ENCODE measurements at places on chromosomes 5 and 9. TPM values are rescaled to one million over a fixed set of nuclear protein-coding genes. Genes with fewer than 3 reads are reported as not detected.

DNA sequence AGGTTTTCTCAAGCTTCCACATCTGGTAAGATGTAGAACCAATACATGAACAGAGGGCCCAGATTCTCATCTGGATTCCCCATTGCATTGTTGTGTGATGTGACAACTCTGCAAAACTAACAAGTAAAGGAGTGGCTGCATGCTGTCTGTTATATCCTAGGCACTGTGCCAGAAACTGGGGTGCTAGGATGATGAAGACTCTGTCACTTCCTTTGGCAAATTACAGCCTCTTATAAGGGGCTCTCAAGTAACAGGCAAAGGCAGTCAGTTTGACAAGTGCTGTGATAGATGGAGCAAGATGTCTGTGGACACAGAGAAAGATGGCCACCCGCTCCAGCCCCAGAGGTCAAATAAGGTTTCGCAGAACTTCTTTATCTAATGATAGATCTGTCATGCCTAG, 115.7 kb downstream of the PAPPA start:
- H3K27me3 ChIP-seq = no peaks in the 10 kb centered on the region
- peaks cover 5% of the 10 kb centered on the region for H3K36me3 ChIP-seq
- H3K27ac ChIP-seq = no peak overlapping the region
- peaks cover 19% of the 10 kb centered on the region for H3K4me1 ChIP-seq
- no peak overlapping the region for H3K4me3 ChIP-seq

The MYORG gene
- total RNA-seq = 6.9 TPM

DNA sequence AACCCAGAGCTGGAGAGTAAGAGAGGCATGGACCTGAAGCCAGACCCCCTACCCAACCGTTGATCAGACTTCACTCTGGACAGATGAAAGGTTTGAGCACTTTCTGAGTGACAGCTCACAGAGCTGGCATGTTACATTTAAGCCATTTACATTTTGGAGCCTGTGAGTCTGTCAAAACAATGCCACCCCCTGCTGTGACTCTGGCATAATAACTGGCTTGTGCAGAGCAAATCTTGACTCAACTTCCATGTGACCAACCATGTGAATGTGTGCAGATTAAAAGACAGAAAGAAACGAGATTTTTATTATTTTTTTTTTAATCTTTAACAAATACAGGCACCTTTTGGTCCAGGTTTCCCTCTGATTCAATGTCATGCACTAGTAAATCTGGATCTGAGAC, 48.5 kb downstream of the MFAP3 start:
- no peak overlapping the region for H3K4me3 ChIP-seq
- no peak for DNase-seq
- no peak overlapping the region for H3K27ac ChIP-seq
- H3K36me3 ChIP-seq = no peaks in the 10 kb centered on the region
- no peaks in the 10 kb centered on the region for H3K27me3 ChIP-seq

The RLN1 gene
- total RNA-seq = 0.53 TPM

DNA sequence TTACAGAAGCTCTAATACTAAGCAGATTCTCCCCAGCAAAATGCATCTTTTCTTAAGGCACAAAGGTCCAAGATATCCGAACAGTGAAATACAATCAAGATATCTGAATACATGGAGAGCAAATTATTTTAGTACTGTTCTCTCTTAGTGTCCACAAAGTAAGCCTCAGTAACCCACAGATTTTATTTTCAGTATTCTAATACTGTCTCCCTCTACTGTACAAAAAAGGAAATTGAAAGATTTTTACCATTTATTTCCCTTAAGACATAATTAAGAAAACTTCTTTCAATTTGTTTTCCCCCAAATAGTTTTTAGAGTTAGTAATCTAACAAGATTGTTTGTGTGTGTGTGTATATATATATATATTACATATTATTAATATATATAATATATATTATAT, 24.7 kb upstream of the NOL6 start:
- no peaks in the 10 kb centered on the region for H3K36me3 ChIP-seq
- H3K4me1 ChIP-seq = peaks cover 3% of the 10 kb centered on the region
- no peak for DNase-seq

- H3K4me1 ChIP-seq = peaks cover 7% of the 10 kb centered on the region
- H3K4me3 ChIP-seq = no peak overlapping the region
- no peaks in the 10 kb centered on the region for H3K27me3 ChIP-seq
These were observed 134.1 kb upstream of the RAPGEF1 start for GRCh38 chr9:131873891-131874440.

- no peaks in the 10 kb centered on the region for H3K36me3 ChIP-seq
- H3K27me3 ChIP-seq = no peaks in the 10 kb centered on the region
- no peak for DNase-seq
- H3K4me1 ChIP-seq = no peaks in the 10 kb centered on the region
- H3K27ac ChIP-seq = no peak overlapping the region
These were observed 15.1 kb upstream of the ACSL6 start for GRCh38 chr5:132026516-132027008.

DNA sequence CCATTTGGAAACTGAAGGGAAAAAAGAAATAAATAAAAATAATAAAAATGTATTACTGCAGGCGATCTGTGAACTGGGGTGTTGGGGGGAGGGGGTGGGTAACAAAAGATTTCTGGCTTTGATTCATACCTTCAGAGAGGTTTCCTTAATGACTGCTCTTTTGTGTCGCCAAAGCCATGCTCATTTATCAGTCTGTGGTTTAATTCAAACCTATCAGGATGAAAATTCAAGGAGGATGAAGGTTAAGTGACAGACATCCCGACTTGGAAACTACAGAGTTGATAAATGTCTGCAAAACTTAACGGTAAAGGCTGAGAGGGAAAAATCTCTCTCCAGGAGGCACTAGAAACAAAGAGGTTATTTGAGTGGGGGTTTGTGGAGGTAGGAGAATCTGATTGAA, 278.2 kb downstream of the PSAT1 start:
- DNase-seq = peak; percentile 29
- no peaks in the 10 kb centered on the region for H3K27me3 ChIP-seq
- H3K27ac ChIP-seq = no peak overlapping the region
- no peaks in the 10 kb centered on the region for H3K4me1 ChIP-seq
- no peak overlapping the region for H3K4me3 ChIP-seq
- H3K36me3 ChIP-seq = no peaks in the 10 kb centered on the region

The TMEM252 gene
- not detected for total RNA-seq

- no peak for DNase-seq
- no peaks in the 10 kb centered on the region for H3K27me3 ChIP-seq
- no peaks in the 10 kb centered on the region for H3K4me1 ChIP-seq
- no peak overlapping the region for H3K27ac ChIP-seq
- no peaks in the 10 kb centered on the region for H3K36me3 ChIP-seq
These were observed 26.3 kb downstream of the STARD4 start for GRCh38 chr5:111486055-111486454.

GRCh38 chr5:128441165-128441564, 96.9 kb downstream of the FBN2 start:
- H3K4me3 ChIP-seq = no peak overlapping the region
- no peaks in the 10 kb centered on the region for H3K27me3 ChIP-seq
- H3K4me1 ChIP-seq = peaks cover 8% of the 10 kb centered on the region
- DNase-seq = no peak
- no peaks in the 10 kb centered on the region for H3K36me3 ChIP-seq

The CA9 gene
- not detected for total RNA-seq

The NSG2 gene
- 0.38 TPM for total RNA-seq

DNA sequence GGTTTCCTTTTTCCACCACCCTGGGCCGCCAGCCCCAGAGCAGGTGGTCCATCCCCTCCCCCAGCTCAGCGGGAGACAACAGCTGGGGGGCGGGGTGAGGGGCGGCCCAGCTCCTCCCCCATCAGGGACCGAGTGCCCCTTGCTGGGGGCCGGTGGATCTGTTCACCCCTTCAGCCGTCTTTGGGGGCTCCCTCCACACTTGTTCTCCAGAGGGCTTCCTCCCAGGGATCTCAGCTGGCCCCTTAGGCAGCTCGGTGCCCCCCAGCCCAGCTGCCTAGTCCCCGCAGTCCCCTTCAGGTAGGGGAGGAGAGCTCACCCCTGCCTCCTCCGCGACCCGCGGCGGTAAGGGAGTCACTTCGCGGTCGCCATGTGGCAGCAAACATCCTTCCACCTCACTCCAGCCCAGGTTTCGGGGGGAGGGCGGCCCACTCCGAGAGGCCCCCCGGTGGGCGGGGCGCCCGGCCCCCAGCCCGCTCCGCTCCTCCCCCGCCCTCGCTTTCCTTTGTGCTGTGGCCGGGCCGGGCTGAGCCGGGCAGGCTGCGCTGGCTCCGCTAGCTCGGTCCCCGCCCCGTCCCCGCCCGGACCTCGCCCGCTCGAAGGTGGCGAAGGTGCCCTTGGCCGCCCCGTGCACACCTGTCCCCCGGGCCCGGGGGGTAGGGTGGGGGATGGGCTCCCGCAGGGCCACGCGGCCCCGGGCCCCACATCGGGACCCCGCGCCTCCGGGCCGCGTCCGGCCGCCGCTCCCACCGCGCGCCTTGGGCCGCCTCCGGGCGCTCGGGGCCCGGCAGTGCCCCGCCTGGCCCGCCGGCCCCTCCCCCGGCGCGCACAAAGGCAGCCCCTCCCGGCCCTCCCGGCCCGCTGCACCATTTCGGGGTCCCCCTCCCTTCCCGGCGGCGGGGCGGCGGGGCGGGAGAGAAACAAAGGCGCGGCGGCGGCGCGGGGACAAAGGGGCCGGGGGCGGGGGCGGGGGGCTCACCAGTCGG, 683 bp downstream of the DBN1 start:
- H3K27ac ChIP-seq = peak overlapping the region; percentile 81
- DNase-seq = no peak
- H3K4me1 ChIP-seq = peaks cover 62% of the 10 kb centered on the region
- H3K4me3 ChIP-seq = peak overlapping the region; percentile 75
- peaks cover 11% of the 10 kb centered on the region for H3K36me3 ChIP-seq

The LECT2 gene
- total RNA-seq = not detected

The SLC1A3 gene
- total RNA-seq = 20.9 TPM

DNA sequence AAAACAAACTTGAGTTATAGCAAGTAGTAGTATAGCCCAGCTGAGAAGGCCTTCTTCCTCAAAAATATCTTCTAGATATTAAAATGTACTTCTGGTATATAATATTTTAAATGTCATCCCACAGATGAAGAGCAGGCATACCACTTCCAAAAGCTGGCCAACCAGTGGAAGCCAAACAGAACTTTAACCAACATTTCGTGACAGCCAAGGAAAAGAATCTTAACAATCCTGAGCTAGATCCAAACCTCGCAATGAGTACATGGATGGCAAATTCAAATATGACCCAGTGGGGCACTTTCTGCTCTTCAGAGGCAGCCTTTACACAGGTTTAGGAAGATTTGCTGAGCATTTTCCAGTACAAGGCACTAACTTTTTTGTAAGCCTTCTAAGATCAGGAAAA, 91.8 kb upstream of the ACO1 start:
- no peak for DNase-seq
- no peak overlapping the region for H3K27ac ChIP-seq
- no peaks in the 10 kb centered on the region for H3K36me3 ChIP-seq
- H3K4me1 ChIP-seq = no peaks in the 10 kb centered on the region
- no peak overlapping the region for H3K4me3 ChIP-seq

The KCNIP1 gene
- 0.45 TPM for total RNA-seq

GRCh38 chr5:150179019-150179620, 10.7 kb upstream of the SLC6A7 start:
- H3K4me1 ChIP-seq = peaks cover 14% of the 10 kb centered on the region
- no peak for DNase-seq
- H3K36me3 ChIP-seq = no peaks in the 10 kb centered on the region
- H3K27me3 ChIP-seq = peaks cover 4% of the 10 kb centered on the region
- no peak overlapping the region for H3K27ac ChIP-seq

The CDC20B gene
- 0.11 TPM for total RNA-seq

GRCh38 chr9:19720377-19720776, 68.5 kb downstream of the SLC24A2 start:
- peak; percentile 6 for DNase-seq
- H3K4me1 ChIP-seq = no peaks in the 10 kb centered on the region
- H3K4me3 ChIP-seq = no peak overlapping the region
- H3K27me3 ChIP-seq = no peaks in the 10 kb centered on the region

GRCh38 chr5:98656796-98657195, 116.7 kb upstream of the RGMB start:
- H3K36me3 ChIP-seq = no peaks in the 10 kb centered on the region
- H3K4me3 ChIP-seq = no peak overlapping the region
- no peak overlapping the region for H3K27ac ChIP-seq
- no peaks in the 10 kb centered on the region for H3K4me1 ChIP-seq

DNA sequence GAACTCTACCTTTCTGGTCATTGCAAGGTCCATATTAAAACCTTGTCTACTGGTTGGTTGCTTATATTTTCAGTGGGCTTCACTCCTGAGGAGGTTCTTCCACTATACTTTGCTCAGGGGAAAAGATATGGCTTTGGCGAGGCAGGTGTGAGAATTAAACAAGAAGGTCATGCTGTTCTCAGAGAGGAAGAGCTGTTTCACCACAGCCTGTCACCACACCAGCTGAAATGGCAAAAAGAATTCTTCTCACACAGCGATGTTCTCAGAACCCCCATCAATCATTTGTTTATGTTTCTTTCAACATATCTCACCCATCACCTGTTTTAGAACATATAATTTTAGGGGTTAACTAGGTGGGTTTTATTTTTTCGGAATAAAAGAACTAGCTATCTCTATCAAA, 38.6 kb downstream of the CAPSL start:
- H3K4me3 ChIP-seq = no peak overlapping the region
- H3K36me3 ChIP-seq = no peaks in the 10 kb centered on the region
- no peaks in the 10 kb centered on the region for H3K27me3 ChIP-seq
- DNase-seq = no peak

GRCh38 chr5:16884595-16884994, 51.5 kb downstream of the MYO10 start:
- no peak overlapping the region for H3K27ac ChIP-seq
- no peaks in the 10 kb centered on the region for H3K27me3 ChIP-seq
- no peak overlapping the region for H3K4me3 ChIP-seq
- H3K36me3 ChIP-seq = no peaks in the 10 kb centered on the region

DNA sequence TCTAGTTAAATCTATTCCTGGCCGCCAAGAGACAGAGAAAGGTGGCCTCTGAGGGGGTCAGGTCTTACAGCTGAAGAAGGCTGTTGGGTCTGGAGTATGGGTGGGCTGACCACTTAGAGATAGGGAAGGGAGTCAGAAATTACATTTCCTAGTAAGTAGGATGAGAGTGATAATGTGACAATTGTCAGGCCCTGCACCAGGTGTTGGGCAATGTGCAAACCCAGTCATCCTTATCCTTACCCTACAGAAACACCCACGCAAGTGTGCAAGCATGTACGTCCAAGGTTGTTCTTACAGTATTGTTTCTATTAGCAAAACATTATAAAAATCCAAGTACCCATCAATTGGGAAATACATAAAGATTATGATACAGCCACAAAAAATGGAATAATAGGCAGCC, 9.5 kb downstream of the SPAAR start:
- no peak overlapping the region for H3K4me3 ChIP-seq
- no peaks in the 10 kb centered on the region for H3K27me3 ChIP-seq
- no peak for DNase-seq
- peaks cover 14% of the 10 kb centered on the region for H3K4me1 ChIP-seq

DNA sequence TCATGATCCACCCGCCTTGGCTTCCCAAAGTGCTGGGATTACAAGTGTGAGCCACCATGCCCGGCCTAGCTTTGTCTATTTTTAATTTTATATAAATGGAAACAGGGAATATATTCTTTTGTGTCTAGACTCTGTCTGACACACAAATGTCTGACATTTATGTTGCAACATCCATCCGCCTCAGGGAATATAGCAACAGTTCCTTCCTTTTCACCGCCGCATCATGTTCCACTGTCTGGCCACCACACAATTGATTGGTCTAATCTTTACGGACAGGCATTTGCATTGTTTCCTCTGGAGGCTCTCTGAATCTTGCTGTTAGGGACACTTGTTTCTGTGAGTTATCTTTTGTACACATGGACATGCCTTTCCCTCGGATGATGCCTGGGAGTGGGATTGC, 20.1 kb upstream of the TBC1D9B start:
- H3K36me3 ChIP-seq = no peaks in the 10 kb centered on the region
- DNase-seq = no peak
- no peaks in the 10 kb centered on the region for H3K4me1 ChIP-seq
- no peak overlapping the region for H3K4me3 ChIP-seq
- H3K27me3 ChIP-seq = no peaks in the 10 kb centered on the region

- H3K27ac ChIP-seq = peak overlapping the region; percentile 23
- no peaks in the 10 kb centered on the region for H3K36me3 ChIP-seq
- peaks cover 20% of the 10 kb centered on the region for H3K4me1 ChIP-seq
- DNase-seq = no peak
These were observed 2.1 kb upstream of the NFIB start for GRCh38 chr9:14315875-14316601.
